ENCODE measurements at places on chromosomes 16 and 17.

- no peak for DNase-seq
Measured at GRCh38 chr17:33968350-33969044, 286.6 kb upstream of the CCL2 start.

DNA sequence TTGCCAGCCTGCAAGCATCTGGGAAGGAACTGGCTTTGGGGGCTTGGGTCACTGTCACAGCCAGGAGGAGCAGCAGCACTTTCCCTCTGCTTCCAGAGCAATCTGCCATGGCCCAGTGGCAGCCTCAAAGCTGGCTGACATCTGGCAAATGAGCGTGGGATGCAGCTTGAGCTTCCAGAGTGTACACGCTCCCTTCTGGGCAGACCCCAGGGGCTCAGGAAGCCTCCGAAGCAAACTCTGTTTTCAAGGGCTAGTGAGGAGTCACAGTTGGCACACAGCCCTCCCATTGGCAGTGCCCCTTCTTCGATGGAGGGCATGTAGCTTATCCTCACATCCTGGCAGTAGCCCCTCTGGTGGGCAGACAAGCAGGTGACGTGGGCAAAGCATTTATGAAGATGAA lies 249.6 kb downstream of the ENGASE start:
- no peak for DNase-seq

DNA sequence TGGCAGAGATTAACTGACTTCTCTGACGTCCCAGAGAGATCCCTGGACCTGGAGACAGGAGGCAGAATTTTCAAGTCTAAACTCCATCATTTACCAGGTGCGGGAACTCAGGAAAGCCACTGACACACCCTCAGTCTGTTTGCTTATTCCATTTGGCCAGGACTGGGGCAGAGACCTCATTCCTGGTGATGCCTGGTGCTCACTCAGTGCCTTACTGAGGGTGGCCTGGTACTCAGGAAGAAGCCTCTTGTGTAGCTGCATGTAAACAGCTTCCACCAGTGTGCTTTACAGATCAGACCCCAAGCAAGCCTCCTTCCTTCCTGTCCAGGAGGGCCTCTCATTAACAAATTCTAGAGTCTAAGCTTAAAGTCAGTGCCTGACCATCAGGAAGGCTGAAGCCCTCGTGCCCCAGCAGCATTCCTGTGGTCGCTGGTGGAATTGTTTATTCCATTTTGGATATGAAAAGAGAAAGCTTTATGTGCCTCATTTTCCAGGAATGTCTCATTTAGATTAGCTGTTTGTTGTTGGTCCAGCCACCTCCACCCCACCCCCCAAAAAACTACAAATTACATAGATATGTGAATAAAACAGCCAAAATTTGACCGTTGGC lies 236.1 kb upstream of the CDH5 start:
- no peak for DNase-seq

GRCh38 chr16:30002614-30003346 lies 6.7 kb downstream of the INO80E start:
- DNase-seq = no peak

DNA sequence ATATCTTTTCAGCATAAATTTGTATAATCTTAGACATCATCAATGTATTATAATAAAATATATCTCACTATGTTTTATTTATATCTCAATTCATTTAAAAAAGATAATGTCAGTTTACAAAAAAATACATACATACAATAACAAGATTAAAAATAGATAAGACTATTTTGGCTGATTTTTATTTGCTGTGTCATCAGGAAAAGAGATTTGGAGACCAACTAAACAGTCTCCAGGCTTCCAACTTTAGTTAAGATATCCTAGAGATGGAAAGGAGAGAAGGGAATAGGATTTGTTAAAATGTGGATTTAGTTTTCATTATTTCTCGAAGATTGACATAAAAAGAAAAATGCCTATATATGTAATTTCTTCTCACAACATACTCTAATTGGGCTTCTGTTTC lies 433.8 kb upstream of the TOM1L1 start:
- no peak for DNase-seq

- DNase-seq = no peak
Measured at GRCh38 chr16:85296859-85297660, 184.8 kb upstream of the CIBAR2 start.

GRCh38 chr16:29897333-29897732 lies 2.0 kb downstream of the SEZ6L2 start:
- DNase-seq = no peak

GRCh38 chr17:13418891-13419290 lies 182.8 kb downstream of the HS3ST3A1 start:
- no peak for DNase-seq

DNA sequence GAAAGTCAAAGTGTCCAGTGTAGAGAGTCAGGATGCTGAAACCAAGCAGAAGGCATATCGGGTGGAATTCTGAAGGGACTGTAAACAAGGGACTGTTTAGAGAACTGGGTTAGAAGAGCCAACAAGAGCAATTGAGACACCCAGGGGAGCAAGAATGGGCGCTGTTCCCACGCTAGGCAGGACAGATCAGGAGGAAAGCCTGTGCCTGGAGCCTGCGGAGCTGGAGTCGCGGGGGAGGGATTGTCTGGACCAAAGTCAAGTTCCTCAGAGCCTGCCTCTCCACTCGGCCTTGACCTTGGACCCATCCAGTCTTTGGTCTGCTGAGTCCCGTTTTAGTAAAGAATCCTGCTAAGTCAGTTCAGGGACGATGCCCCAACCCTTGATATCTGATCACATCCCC lies 14.7 kb upstream of the KLHL36 start:
- DNase-seq = peak; percentile 48

DNA sequence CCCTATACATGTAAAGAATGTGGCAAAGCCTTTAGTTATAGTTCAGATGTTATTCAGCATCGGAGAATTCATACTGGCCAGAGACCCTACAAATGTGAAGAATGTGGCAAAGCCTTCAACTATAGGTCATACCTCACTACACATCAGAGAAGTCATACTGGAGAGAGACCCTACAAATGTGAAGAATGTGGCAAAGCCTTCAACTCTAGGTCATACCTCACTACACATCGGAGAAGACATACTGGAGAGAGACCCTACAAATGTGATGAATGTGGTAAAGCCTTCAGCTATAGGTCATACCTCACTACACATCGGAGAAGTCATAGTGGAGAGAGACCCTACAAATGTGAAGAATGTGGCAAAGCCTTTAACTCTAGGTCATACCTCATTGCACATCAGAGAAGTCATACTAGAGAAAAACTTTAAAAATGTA lies 42.5 kb downstream of the ZNF267 start:
- DNase-seq = no peak

GRCh38 chr16:75078886-75079285 lies 37.7 kb downstream of the LDHD start:
- no peak for DNase-seq

GRCh38 chr17:81551458-81552243 lies 502 bp downstream of the FAAP100 start:
- DNase-seq = no peak

GRCh38 chr16:49959552-49960277 lies 65.3 kb upstream of the CNEP1R1 start:
- no peak for DNase-seq

GRCh38 chr17:30996486-30996885 lies 25.6 kb downstream of the RNF135 start:
- no peak for DNase-seq

- no peak for DNase-seq
Measured at GRCh38 chr17:67281053-67281452, 36.1 kb upstream of the HELZ start.

GRCh38 chr16:82585675-82586074 lies 41.1 kb upstream of the CDH13 start:
- no peak for DNase-seq
